ENCODE measurements at places on chromosomes 5 and 9.

DNA sequence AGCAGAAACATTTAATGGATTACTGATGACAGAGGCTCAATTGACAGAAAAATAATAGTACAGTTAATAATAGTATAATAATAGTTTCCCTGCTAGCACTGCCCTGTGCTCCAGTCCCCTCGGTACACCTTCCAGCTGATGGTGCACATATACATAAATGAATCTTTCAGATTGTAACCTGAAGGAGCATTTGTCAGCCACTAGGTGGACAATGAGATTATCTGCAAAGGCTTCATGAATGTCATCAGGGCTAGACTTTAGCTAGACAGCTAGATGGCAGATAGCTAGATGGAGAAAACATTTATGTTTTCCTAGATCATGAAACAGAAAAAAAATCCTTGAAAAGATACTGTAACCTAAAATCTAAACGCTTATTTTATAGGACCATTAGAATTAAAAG, 304.4 kb upstream of the SMC2 start:
- no peak for DNase-seq

- DNase-seq = no peak
Measured at GRCh38 chr5:33892620-33893137, 889 bp upstream of the ADAMTS12 start.

DNA sequence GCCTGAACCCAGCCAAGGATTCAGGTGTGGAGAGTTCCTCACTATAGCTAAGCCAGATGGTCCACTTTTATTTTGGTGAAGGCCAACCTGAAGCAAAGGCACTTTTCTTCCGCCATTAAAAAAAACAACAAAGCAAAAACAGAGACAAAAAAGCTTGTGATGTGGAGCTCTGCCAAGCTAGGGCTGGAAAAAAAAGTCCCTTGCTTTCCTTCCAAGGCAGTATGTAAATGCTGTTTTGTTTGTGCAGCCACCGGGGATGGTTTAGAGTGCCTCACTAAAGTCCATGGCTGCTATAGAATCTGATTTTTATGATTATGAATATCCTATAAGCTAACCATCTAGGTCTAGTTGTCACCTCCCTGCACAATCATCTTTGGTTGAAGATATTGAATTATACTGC, 14.9 kb downstream of the MEGF10 start:
- DNase-seq = no peak

- no peak for DNase-seq
Measured at GRCh38 chr9:114248299-114248707, 74.6 kb upstream of the ORM1 start.

DNA sequence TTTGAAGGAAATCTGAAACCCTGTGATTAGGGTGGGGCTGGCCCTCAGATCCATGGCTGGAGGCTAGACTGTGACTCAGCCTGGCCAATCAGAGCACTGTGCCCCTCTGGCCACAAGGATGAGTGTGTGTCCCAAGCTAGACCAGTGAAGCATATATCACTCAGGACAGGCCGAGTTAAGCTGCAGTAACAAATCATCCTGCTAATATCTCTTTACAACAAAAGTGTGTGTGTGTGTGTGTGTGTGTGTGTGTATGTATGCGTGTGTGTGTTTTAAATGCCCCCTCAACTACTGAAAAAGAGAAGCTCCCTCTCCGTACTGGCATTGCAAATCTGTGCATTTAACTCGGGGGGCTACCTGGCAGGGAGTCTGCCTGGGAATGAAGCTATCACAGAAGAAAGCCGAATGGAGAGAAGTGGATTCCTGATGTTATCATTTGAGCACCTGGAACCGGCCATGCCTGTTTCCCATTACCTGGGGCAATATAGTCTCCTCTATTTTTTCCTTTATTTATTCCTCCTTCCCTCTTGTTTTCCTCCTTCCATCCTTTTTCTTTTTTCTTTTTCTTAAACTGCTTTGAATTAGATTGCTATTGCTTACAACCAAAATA, 25.6 kb downstream of the STC2 start:
- DNase-seq = no peak

- no peak for DNase-seq
Measured at GRCh38 chr9:86515221-86515620, 161.0 kb upstream of the TUT7 start.

DNA sequence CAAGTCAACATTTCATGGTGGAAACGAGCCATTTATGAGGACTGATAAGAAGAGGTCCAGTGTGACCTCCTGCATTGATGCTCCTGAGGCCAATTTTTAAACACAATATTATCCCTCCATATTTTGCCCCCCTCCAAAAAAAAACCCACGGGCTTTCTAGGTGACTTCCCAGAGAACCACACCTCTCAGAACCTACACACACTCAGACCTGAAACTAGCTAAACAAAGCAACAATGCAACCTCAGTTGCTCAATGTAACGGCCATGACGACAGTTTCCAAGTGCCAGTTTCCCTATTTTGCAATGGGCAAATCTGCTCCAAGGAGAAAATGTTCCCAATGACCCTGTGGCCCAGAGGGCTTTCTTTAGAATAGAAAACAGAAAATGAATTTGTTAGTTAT, 3.5 kb downstream of the NRG2 start:
- peak; percentile 1 for DNase-seq

GRCh38 chr5:65391591-65391990, 90.1 kb downstream of the ADAMTS6 start:
- DNase-seq = no peak

DNA sequence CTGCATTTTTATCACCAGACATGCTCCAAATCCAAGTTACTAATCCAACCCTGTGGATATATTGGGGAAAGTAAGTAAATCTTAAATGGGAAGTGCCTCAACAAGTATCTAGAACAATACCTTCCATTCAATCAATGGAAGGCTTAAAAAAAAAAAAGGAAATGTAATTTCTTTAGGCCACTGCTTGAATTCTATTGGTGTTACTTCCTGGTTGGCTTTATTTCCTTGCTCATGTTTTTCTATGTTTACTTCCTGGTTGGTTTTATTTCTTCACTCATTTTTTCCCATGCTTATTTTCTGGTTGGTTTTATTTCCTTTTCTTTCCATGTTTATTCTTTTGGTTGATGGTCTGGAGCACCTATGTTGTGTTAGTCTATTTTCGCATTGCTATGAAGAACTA, 363.9 kb downstream of the KDM4C start:
- no peak for DNase-seq

DNA sequence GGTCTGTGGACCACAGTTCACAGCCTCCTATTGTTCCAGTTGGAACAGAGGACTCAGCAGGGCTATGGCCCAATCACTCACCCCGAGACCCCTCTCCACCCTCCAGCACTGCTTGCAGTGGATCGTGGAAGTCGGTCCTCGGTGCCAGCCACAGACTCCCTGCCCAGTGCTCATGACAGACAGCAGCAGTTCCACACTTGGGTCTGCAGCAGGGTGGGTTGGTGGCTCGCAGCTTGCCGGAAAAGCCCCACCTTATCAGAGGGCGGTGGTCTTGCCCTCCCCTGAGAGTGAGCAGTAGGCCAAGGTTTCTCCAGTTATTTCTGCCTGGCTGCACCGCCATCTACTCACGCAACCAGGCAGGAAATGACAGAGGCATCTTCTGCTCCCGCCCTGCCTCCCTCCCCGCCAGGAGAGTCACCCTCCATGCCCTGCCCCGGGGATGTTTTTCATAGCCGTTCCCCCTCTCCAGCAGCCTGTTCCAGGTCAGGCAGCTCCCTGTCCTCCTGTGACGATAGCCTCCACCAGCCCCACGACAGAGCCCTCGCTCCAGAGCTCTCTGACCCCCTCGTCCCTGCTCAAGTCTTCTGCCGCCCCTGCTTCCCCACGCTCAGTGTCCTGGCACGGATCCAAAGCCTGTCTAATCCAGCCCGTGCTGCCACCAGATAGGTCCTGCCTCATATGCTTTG, 34.5 kb downstream of the UNC5A start:
- no peak for DNase-seq

- no peak for DNase-seq
Measured at GRCh38 chr5:174503461-174504265, 220.7 kb upstream of the MSX2 start.

- DNase-seq = no peak
Measured at GRCh38 chr9:135884328-135885035, 22.9 kb downstream of the CAMSAP1 start.

- no peak for DNase-seq
Measured at GRCh38 chr5:168944004-168944403, 356.9 kb downstream of the SLIT3 start.

GRCh38 chr9:73549991-73550390, 398.3 kb downstream of the ANXA1 start:
- no peak for DNase-seq

DNA sequence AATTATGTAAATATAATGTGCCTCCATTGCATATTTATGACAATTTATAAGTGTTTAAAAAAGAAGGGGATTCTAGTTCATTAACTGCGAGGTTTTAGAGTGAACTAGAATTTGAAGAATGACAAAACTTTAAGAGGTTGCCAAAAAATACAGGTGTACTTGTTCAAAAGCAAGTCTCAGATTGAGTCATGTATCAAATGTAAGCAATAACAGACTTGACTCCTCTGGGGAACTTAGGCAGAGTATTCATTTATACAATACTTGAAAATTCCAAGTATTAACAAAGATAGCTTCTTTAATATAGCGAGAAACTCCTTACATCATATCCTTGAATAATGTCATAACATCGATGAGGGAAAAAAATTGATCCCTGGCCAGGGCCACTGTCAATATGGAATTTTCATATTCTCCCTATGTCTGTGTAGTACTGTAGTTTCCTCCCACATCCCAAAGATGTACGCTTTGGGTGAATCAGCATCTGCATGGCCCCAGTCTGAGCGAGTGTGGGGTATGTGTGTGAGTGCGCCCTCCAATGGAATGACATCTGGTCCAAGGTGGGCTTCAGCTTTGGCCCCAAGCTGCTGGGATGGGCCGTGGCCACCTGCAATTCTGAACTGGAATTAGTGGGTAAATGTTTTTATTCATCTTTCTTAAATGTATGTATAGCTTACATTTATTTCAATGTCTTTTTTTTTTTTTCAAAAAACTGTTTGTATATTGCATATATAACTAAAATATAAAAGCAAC, 70.1 kb downstream of the RIC1 start:
- DNase-seq = no peak

- DNase-seq = no peak
Measured at GRCh38 chr9:74630228-74630627, 133.1 kb downstream of the RORB start.

- DNase-seq = no peak
Measured at GRCh38 chr5:8332666-8333445, 463.9 kb downstream of the MTRR start.

DNA sequence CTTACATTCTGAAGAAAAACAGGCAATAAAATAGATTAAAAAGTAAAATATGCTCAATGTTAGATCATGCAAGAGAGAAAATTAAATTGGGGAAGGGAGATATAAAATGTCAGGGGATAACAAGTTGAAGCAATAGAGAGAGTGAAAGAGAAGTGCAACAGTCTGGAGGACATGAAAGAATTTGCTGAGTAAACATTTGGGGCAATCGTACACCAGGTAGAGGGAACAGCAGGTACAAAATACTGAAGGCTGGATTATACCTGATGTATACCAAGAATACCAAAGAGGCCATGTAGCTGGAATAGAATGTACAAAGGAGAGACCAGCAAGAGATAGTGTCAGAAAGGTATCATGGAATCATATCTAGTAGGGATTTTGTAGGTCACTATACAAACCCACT, 300.8 kb downstream of the DNAH5 start:
- DNase-seq = no peak

DNA sequence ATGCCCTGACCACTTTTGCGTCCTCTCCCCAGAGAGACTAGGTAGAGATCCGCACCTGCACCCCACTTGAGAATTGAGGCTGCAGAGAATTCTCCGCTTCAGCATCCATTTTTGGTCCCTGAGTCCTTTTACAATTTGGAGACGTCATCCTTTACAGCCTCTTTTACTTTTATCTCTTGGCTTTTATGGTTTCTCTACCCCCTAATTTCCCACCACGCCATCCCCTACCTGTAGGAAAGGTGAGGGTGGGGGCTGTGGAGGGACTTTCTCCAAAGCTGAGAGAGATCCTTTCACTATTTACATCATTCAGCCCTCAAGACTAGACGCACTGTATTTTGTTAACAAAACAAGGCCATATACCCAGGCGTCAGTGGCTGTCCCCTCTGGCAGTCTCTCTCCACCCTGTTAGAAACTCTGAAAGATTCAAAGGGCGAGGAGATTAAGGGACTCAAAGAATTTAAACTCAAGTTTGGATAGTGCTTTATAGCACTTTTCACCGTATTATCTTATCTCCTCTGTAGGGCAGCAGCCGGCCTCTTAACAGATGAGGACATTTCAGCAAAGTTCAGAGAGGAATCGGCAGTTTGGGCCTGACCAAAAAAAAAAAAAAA, 1.7 kb downstream of the MSX2 start:
- DNase-seq = no peak

DNA sequence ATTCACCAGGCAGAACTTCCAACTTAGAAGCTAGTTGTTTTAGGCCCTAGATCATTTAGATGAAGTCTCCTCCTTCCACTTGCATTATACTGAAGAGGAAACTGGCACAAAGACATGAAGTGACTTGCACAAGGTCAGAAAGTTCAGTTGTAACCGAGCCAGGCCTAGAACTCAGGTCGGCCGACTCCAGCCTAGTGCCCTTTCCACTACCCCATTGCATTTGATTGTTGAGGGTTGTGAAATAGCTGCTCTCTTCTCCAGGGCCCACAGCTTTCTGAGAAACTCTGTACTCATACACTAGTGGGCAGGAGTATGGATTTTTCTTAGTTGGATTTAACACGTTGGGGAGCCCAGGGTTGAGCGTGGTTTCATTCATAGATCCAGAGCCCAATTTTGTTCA, 5.6 kb downstream of the ZNF462 start:
- no peak for DNase-seq

- no peak for DNase-seq
Measured at GRCh38 chr9:37121881-37122280, 1.5 kb downstream of the ZCCHC7 start.

GRCh38 chr5:35009019-35009418, 38.7 kb downstream of the AGXT2 start:
- no peak for DNase-seq

DNA sequence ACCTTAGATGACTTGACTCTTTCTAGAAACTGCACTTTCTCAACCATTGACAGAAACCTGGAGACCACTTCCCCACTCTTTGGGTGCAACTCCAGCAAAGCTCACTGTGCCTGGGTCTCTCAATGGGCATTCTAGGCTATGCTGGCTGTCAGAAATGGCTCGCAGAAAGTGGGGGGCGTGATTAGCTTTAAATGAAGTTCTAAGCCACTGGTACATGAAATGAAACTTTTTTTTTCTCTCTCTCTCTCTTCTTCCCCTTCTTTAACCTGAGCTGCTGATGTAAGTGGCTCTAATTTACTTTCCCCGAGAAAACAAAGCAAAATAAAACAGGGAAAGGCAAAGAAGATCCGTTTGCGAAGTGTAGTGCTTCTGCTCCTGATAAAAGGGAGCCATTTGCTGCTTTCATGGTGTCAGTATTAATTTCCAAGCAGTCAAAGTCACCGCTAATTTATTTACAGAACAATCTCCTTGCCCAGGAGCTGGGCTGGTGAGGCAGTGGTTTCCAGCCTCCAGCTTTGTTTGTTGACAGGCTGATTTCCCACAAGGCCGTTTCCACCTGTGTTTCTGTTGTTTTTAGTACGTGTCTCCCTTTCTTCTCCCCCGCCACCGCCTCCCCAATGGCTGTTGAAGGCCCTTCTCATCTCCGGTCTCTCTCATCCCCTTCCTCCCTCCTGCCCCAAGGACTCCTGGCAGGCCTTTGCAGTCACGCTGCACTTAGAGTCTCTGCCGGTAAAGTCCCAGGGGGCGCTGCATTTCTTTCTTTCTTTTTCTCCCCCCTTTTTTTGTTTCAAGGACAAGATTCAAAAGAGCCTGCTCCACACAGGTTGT, 422.9 kb downstream of the EBF1 start:
- no peak for DNase-seq

GRCh38 chr5:118736396-118736795, 252.0 kb downstream of the DTWD2 start:
- DNase-seq = no peak

- no peak for DNase-seq
Measured at GRCh38 chr9:3906437-3907213, 380.8 kb upstream of the RFX3 start.
